ENCODE measurements at places on chromosomes 5 and 9.

- DNase-seq: no peak
These were observed 392.5 kb upstream of the RPS23 start for GRCh38 chr5:82670692-82671091.

GRCh38 chr5:161064781-161065180 is 212.8 kb upstream of the ATP10B start:
- no peak for DNase-seq

GRCh38 chr5:75277463-75277862 is 40.8 kb upstream of the ANKRD31 start:
- DNase-seq: no peak

GRCh38 chr5:66896171-66896570 is 300.0 kb downstream of the MAST4 start:
- no peak for DNase-seq

GRCh38 chr9:96418083-96418919 is at the start of gene ZNF367:
ZNF367 (minus strand) TSS chr9:96418370; CDS start chr9:96418032, 338 bp downstream.
- DNase-seq: peak; percentile 90

GRCh38 chr5:63768221-63768620 is 194.0 kb downstream of the HTR1A start:
- no peak for DNase-seq

GRCh38 chr9:13807118-13807517 is 506.8 kb downstream of the NFIB start:
- DNase-seq: no peak

DNA sequence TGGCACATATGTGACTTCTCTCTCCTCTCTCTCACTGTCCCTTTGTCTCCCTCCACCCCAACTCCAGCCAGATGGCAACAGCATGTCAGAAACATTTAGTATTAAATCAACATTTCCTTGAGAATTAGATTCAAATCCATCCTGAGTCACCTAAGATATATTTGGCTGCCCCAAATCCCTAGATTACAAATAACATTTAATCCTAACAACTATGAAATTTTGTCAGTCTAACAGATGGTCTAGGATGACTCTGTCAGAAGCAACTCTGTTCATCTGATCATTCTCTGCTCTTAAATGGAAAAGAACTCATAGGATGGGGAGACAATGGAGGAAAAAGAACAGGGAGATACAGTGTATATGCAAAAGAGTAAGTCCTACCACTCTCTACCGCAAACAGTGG is 201.2 kb downstream of the TSSK1B start:
- DNase-seq: no peak

- DNase-seq: no peak
These were observed 12.4 kb downstream of the NUDT2 start for GRCh38 chr9:34341659-34342295.

All from hypothalamus (tissue), 51 donors.